ENCODE measurements at places on chromosomes 11 and 22.

GRCh38 chr11:69027704-69028372 is 14.8 kb upstream of the MRGPRF start:
- DNase-seq = peak; percentile 87

GRCh38 chr11:122168218-122168617 is 52.2 kb upstream of the BLID start:
- DNase-seq = no peak

- no peak for DNase-seq
Observed at GRCh38 chr11:30559004-30559403, 27.1 kb downstream of the MPPED2 start.

GRCh38 chr11:65581928-65582327 is 6.1 kb downstream of the EHBP1L1 start:
- DNase-seq = no peak

DNA sequence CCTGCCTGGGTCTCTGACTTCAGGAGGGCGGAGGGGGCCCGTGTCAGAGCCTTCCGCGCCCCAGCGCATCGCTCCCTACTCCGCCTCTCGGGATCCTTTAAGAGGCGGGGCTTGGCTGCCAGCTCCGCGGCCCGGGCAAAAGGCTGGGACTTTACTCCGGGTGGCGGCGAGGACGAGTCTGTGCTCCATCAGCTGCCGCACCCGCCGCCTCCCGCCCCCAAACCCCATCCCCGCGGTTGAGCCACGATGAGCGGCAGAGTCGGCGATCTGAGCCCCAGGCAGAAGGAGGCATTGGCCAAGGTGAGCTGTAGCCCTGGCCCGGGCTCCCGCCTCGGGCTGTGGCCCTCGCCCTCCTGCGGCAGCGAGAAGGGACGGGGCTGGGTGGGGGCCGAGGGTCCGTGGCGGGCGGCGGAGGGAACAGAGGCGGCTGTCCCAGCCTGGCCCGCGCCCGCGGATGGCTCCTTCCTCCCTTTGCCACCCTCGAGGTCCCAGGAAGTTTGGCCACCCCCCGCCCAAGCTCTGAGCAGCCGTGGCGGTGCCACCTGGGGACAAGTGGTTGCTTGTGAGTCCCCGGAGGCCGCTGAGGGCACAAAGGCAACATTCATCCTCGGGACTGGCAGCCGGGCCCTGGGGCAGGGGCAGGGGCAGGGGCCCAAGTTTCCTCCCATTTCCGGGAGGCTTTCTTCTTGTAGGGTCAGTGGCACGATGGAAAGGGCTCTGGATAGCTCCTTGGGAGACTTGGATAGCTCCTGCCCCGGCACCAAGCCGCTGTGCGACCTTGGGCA is at the start of gene SEC14L2:
Gene SEC14L2 (plus strand): TSS at position 148 of the 785 bp plus-strand sequence. CDS start 99 bp downstream, at position 247.
- DNase-seq = peak; percentile 46

DNA sequence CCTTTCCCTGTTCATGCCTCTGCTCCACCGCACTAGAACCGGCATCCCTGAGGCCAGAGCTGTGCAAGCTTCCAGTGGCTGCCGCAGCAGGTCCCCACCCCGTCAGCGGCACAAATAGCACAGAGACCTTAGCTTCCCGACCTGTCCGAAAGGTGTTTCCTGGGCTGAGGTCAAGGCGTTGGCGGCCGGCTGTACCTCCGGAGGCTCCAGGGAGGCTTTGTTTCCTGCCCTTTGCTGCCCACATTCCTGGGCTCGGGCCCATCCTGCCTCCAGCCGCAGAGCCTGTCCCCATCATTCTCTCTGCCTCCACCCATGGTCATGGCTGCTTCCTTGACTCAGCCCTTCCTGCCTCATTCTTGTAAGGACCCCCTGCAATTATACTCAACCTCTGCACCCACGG is 31.2 kb downstream of the ARHGAP8 start:
- DNase-seq = no peak

DNA sequence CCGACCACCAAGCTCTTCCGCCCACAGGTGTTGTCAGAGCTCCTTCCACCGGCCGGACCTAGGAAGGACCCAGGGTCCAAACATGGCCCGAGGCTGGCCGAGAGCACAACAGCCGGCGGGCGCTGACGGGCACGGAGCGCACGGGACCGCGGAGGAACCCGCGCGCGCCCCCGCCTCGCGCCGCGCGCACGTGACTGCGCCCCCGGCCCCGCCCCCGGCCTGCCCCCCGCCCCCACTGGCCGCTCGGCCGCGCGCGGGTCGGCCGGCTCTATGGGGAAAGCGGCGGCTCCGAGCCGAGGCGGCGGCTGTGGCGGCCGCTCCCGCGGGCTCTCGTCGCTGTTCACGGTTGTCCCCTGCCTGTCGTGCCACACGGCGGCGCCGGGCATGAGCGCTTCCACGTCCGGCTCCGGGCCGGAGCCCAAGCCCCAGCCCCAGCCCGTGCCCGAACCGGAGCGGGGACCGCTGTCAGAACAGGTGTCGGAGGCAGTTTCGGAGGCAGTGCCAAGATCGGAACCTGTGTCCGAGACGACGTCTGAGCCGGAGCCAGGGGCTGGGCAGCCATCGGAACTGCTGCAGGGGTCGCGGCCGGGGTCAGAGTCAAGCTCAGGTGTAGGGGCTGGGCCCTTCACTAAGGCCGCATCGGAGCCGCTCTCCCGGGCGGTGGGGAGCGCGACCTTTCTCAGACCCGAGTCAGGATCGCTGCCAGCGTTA is at the start of gene OSBP2:
Gene OSBP2 (plus strand): TSS at position 235 of the 711 bp plus-strand sequence. CDS start 36 bp downstream, at position 271.
- peak; percentile 50 for DNase-seq

- DNase-seq = no peak
Observed at GRCh38 chr11:11296434-11296833, 56.6 kb downstream of the CSNK2A3 start.

DNA sequence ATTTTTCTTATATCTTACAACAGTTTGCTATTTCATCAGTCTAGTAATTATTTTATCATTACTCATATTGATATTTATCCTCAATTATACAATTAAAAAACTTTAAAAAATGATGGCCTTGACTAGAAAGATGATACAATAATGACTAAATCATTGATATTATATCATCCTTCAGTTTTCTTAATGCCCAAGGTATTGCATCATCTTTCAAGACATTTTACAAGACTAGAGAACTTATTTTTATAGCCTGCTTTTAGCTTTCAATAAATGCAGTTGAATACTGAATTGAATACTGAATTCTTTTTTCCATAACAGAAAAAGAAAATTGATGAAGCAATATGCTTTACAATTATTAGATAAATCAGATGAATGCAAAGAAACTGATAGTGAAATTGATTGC is 886.5 kb upstream of the LRRC4C start:
- no peak for DNase-seq

- DNase-seq = no peak
Observed at GRCh38 chr22:49622241-49623105, 205.2 kb downstream of the BRD1 start.

DNA sequence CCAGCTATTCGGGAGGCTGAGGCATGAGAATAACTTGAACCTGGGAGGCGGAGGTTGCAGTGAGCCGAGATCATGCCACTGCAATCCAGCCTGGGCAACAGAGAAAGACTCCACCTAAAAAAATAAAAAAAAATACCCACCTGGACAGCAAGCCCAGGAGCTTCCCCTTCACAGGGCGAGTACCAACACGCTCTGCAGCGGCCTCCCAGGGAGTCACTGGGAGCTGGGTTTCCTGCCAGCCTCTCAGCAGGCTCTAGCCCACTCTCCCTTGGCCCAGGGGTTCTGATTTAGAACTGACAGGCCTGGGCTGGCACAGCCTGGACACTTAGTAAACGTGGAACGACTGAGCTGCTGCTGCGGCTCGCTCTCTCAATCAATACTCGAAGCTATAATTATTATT is 2.0 kb upstream of the CABP7 start:
- DNase-seq = no peak

GRCh38 chr11:62905927-62906531 is 15.1 kb downstream of the CHRM1 start:
- DNase-seq = peak; percentile 88

GRCh38 chr11:57073128-57073527 is 84.4 kb downstream of the OR5AK2 start:
- DNase-seq = no peak

- no peak for DNase-seq
Observed at GRCh38 chr11:96326959-96327358, 16.0 kb downstream of the MAML2 start.

- no peak for DNase-seq
Observed at GRCh38 chr11:101582989-101583250, 887 bp downstream of the TRPC6 start.

DNA sequence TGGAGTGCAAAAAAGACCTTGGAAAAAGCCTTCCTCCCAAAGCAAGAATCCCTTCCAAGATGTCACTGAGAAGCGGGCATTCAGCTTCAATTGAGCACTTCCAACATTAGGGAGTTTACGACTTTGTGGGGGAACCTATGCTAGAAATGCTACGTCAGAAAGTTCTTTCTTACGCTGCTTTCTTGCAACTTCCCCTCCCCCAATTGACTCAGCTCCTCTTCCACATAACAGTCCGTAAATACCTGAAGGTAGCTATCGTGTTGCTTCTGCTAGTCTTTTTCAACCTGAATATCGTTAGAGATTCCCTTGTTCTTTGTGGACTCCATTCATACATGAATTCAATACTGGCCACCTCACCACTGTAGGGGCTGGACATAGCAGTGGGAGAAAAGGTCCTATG is 47.0 kb downstream of the VSIG10L2 start:
- DNase-seq = no peak
